ENCODE measurements at places on chromosomes 4 and X.
A peak's percentile ranks its signal among the peaks of the same experiment; 100 is the strongest.

GRCh38 chr4:169222761-169223160 is 48.0 kb downstream of the SH3RF1 start:
- DNase-seq, result no peak

- no peak for DNase-seq
Measured at GRCh38 chr4:151231915-151232595, 44.9 kb upstream of the PRSS48 start.

- DNase-seq, result no peak
Measured at GRCh38 chr4:122889726-122890125, 32.7 kb downstream of the NUDT6 start.

GRCh38 chrX:142299406-142299805 is 94.3 kb upstream of the MAGEC2 start:
- no peak for DNase-seq

DNA sequence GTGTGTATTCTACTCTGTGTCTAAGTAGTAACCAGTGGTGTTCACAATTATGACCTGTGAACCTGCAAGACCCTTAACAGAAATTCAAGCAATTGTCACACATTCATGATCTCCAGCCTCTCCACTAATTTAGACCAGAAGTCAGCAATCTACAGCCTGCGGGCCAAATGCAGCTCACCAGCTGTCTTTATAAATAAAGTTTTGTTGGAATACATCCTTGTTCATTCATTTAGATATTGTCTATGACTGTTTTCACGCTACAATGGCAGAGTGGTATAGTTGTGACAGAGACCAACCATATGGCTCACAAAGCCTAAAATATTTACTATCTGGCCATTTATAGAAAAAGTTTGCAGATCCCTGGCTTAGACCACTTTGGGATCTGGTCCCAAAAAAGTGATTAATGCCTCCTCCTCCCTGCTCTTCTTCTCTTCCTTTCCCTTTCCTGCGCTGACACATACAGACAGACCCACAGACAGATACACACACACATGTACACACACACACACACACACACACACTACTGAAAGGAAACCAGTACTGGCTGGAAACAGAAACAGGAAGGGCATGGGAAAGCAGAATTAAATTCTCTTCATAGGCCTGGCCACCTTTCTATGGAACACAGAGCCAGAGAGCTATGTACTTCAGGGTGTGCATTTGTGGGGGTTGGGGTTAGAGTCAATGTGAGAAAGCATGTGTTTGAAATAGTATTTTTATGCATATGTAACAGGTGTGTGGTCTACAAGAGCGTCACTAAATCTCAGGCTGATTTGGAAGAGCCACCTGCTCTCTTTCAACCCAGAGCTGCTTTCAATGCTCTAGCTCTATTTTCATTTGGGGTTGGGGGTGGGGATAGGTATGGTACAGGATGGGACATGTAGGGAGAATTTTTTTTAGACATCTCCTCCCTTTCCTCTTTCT is 49.7 kb upstream of the TMEM164 start:
- no peak for DNase-seq

DNA sequence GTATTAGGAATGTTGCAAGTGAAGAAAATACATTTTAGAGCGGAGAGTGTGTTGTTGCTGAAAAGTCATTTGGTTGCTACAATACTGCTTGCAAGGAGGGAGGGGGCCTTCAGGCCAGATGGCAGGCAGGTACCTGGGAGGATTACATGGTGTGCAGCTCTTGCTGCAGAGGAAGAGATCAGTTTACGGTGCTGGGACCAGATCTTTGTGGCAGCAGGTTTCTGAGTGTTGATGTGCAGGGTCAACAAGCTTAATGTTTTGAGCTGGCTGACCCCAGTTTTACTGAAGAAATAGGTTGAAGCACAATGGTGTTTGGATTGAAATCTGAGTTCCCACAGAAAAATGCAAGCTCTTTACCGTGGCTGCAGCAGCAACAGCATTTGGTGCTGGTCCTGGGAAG is 96.4 kb upstream of the DDIT4L start:
- DNase-seq, result no peak

GRCh38 chrX:45888518-45888917 is 656.7 kb downstream of the ZNF674 start:
- DNase-seq, result no peak

DNA sequence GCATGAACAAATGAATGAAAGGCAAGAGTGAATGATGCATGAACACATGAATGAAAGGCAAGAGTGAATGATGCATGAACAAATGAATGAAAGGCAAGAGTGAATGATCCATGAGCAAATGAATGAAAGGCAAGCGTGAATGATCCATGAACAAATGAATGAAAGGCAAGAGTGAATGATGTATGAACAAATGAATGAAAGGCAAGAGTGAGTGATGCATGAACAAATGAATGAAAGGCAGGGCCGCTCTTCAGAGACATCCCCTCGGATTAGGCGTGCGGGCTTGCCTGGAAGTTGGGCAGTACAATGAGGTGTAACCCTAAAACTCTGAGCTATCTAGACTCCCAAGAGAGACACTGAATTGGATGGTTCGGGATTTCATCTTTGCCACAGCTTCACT is 3.7 kb downstream of the PCGF3 start:
- DNase-seq, result no peak

GRCh38 chrX:136198678-136199243 is 51.4 kb downstream of the FHL1 start:
- no peak for DNase-seq

GRCh38 chr4:128516301-128516969 is 228.8 kb upstream of the PGRMC2 start:
- no peak for DNase-seq

GRCh38 chrX:151476604-151477303 is 79.7 kb downstream of the VMA21 start:
- DNase-seq, result no peak

GRCh38 chr4:105352826-105353225 is 121.0 kb downstream of the PPA2 start:
- DNase-seq, result peak; percentile 47

GRCh38 chr4:57504797-57505530 is 394.8 kb upstream of the IGFBP7 start:
- DNase-seq, result peak; percentile 40

- no peak for DNase-seq
Measured at GRCh38 chr4:62706423-62706822, 1506.3 kb downstream of the ADGRL3 start.

- DNase-seq, result no peak
Measured at GRCh38 chr4:46900082-46900481, 9.0 kb downstream of the COX7B2 start.

- DNase-seq, result no peak
Measured at GRCh38 chr4:185235119-185235842, 25.9 kb downstream of the SNX25 start.

DNA sequence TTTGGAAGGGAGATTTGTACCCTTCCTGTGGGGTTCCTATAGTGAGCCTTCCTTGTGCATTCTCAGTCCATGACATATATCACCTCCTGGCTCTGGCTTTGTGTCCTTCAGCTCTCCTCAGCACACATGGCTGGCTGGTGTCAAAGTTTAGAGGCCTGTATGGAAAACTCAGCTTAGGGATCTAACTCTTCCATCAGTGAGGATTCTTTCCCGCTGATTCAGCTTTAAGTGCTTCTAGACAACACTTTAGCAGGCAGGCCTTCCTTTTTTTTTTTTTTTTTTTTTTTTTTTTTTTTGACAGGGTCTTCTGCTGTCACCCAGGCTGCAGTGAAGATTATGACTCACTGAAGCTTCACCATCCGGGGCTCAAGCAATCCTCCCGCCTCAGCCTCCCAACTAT is 84.2 kb downstream of the NPNT start:
- DNase-seq, result peak; percentile 85

GRCh38 chr4:118235566-118236120 is 117.2 kb downstream of the PRSS12 start:
- DNase-seq, result no peak

GRCh38 chrX:153725039-153725831 is 579 bp downstream of the ABCD1 start:
- DNase-seq, result no peak
